Aorta (tissue), 5 donors: ENCODE measurements at places on chromosomes 2 and 18. TPM values are rescaled to one million over a fixed set of nuclear protein-coding genes. Genes with fewer than 3 reads are reported as not detected.

DNA sequence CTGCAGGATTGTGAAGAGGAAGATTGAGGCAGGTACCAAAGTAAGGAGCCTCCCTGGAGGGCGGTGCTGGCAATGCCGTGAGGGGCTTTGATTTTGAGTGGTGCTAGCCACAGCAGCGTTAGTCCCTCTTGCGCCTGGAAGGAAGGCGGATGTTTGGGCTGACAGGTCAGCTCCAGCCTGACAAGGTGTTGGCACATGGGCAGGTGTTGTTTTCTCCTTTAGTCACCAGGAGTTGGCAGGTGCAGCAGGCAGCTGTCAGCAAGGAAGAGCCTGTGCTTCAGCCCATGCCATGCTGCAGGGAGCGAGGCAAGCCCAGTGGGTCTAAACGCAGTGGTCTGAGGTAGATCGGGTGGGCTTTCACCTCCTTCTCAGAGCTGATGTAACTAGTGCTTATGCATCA lies 8.5 kb downstream of the SEC11C start:
- peaks cover 2% of the 10 kb centered on the region for H3K36me3 ChIP-seq
- DNase-seq: no peak
- no peak overlapping the region for H3K27ac ChIP-seq
- no peak overlapping the region for H3K4me3 ChIP-seq
- H3K27me3 ChIP-seq: no peaks in the 10 kb centered on the region

DNA sequence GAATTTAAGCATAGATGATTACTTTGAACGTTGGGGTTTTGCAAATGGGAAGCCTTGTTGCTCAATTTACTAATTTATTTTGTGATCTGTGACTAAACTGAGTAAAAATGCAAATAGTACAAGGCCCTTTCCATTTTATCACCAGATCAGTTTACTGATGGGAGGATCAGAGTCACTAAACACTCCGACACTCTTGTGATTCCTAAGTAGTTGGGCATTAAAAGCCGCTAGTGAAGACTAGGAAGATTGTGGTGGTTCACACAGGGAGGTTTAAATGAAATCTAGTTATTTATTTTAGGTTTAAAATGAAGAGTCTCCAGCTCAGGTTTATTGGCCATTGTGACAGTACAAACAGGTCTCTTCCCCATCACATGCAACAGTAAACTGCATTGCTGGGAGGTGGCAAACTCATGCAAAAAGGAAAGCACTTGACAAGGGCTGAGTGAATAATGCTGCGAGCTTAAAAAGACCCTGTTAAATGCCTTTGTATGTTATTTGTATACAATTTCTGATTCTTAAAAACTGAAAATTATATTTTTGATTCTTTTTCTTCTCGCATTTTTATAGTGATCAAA lies 394.8 kb upstream of the FANCL start:
- H3K27me3 ChIP-seq: no peaks in the 10 kb centered on the region
- no peak overlapping the region for H3K4me3 ChIP-seq
- DNase-seq: no peak
- H3K4me1 ChIP-seq: no peaks in the 10 kb centered on the region

- no peak for DNase-seq
- no peak overlapping the region for H3K27ac ChIP-seq
- H3K4me3 ChIP-seq: no peak overlapping the region
- no peaks in the 10 kb centered on the region for H3K27me3 ChIP-seq
Observed at GRCh38 chr2:199366406-199366805, 91.3 kb downstream of the SATB2 start.

XIRP2 gene
- 0.15 TPM for total RNA-seq

ARL4C gene
- 12.5 TPM for total RNA-seq
